Endodermal cell (in vitro differentiated cells): ENCODE measurements at places on chromosomes 13 and 19. TPM values are rescaled to one million over a fixed set of nuclear protein-coding genes. Genes with fewer than 3 reads are reported as not detected.

TEX26 gene
- not detected in 2 replicates for total RNA-seq

TRPC4 gene
- total RNA-seq, result 26.4 to 31.7 TPM (median 28.5 TPM) in 3 replicates

KHSRP gene
- total RNA-seq, result 476 and 482 TPM in 2 replicates

EDDM13 gene
- not detected in 2 replicates for total RNA-seq

KLK2 gene
- 0.35 TPM in 1 of 2 replicates, not detected in the other for total RNA-seq

NCR1 gene
- 24.2 to 43.4 TPM (median 24.4 TPM) in 3 replicates for total RNA-seq

KCTD12 gene
- total RNA-seq, result 2.6 to 7.4 TPM (median 2.6 TPM) in 3 replicates
